ENCODE measurements at places on chromosomes 4 and X.

DNA sequence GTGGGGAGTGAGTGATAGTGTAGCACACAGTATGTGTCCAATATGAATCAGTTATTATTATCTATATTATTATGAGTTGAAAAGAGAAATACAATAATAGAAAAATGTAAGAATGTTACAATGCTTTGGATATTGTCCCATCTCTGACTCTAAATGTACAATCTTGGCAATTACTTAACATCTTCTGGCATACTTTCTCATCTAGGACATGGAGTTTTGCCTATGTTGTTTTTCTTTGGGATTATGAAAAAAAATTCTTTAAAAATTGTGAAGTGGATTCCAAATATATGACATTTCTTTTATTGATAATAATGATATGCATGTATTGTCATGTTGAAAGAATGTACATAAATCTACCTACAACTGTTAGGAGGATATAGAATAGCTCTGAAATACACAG, 84.1 kb downstream of the TBCK start:
- no peak for DNase-seq

- DNase-seq = no peak
Observed at GRCh38 chrX:71216485-71216884, 6.5 kb upstream of the GJB1 start.

- DNase-seq = no peak
Observed at GRCh38 chrX:123580792-123581191, 152.1 kb downstream of the THOC2 start.

DNA sequence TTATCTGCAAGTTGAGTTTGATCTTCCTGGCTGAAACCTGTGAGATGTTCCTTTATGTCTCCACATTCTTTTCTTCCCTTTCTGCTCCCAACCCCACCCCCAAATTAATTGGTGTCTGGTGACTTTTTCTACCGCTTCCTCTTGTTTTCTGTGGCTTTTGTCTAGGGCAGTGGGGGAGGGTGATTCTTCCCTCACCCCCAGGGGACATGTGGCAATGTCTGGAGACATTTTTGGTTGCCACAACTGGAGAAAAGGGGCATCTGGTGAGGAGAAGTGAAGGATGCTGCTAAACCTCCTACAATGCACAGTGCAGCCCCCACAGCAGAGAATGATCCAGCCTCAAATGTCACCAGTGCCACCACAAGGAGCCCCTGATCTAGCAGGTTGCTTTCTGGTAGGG, 152.9 kb downstream of the NHS start:
- peak; percentile 24 for DNase-seq

DNA sequence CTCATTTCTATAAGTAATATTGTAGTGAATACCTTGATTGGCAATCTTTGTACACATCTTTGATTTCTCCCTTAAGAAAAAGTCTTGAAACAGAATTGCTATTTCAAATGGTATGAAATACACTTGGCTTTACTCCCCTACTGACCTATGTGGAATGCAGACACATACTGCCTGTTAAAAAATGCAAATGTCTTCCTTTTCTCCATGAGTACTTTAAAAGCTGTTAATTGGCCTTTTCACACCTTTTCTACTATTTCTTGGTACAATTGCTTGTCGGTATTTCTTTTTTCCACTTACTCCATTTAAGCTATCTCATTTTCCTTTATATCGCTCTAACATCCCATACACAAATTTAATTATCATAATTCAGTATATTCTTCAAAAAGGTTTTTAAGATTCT, 87.2 kb downstream of the FRYL start:
- no peak for DNase-seq

DNA sequence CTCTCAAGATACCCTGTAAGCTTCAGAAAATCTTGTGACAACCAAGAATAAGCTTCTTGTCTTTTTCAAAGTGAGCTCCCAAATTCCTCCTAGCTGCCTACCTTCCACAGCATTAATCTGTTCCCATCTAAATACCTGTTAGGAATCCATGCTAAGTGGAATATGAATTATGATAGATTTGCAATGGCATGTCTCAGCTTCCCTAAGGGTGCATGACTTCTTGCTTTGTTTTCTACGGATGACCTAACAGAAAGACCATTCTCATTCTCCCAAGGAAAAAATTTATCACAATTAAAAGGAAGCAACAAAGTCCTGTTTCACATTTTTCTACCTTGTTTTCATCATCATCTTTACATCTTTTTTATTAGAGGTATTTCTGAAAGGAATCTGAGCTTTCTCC, 532.7 kb downstream of the GRXCR1 start:
- DNase-seq = no peak

- DNase-seq = peak; percentile 63
Observed at GRCh38 chr4:1512738-1513660, 106.8 kb upstream of the NKX1-1 start.

DNA sequence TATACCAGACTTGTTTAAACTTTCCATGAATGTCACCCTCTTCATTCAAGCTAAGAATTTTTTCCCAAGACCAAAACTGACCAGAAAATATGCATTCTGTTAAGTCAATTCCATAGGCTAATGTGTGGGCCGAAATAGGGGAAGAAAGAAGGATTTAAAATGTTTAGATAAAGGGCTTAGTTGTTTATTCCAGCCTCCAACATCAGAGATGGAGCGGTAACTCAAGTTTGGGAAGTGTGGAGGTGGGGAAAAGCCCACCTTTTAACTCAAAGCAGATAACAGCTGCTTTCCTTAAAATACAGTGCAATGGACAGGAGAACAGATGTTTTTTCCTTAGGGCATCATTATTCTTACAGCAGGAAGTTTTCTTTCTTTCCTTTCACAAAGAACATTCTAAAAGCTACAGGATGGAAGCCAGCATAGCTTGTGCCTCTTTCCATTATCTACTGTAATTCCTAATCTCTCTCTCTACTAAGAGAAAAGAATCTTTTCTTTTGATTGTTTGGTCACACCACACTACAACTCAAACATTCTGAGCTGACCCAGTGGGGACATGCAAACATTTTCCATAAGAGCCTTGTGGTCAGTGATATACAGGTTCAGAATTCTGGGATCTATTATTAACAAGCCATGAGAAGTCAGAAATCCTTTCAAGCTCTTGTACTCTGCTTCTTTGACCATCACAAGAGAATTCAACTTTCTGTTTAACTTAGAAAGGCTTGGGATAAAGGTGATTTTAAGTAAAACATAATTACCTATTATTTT, 101.6 kb downstream of the PDE5A start:
- no peak for DNase-seq

- no peak for DNase-seq
Observed at GRCh38 chr4:108884596-108884995, 121.7 kb upstream of the ETNPPL start.

DNA sequence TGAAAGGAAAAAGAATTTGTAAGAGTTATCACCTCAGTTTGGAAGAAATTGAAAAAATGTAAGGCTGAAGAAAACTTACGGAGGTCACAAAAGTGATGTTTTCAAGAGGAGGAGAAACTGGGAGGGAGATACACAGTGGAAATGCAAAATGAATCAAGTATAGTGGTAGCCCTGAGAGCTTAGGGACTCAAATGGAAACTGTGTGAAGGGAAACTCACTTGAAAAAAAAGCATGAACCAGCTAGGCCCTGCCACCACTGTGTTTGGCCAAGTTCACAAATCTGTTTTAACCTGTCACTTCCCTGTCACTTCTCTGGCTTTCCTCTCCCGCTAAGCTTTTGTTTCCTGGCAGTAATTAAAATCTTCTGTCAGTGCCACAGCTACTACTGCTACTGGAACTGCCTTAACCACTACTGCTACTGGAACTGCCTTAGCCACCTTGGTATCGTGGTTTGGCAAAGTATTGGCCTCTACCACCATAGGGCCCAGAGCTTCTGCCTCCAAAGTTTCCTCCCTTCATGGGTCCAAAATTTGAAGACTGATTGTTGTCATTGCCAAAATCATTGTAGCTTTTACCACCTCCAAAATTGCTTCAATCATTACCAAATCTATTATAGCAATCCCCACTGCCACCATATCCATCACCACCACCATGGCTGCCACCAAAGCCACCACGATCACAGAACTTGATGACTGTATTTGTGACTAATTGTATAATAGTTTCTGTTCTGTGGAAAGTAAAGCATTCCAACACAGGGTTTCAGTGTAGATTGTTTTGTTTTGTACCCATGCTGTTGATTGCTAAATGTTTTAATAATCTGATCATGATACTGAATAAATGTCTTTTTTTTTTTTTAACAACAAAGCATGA, 41.5 kb downstream of the SMARCA5 start:
- peak; percentile 14 for DNase-seq

GRCh38 chrX:41621222-41621723, 67.5 kb upstream of the GPR34 start:
- no peak for DNase-seq

DNA sequence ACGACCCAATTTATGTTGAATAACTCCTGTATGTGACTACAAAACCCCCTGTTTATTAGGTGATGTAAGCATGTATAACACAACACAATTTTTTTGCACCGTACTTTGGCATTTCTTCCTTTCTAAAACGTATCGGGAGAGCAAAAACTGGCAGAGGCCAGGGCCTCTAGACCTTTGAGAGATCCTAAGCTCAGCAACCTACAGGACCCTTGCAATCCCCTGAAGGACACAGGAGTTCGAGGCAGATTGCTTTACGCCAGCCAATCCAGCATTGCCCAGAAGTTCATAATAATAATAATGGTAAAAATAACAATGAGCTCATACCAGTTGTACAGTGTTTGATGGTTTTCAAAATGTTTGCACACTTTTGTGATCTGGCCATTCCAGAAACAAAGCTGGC, 7.7 kb downstream of the NKX3-2 start:
- DNase-seq = no peak

DNA sequence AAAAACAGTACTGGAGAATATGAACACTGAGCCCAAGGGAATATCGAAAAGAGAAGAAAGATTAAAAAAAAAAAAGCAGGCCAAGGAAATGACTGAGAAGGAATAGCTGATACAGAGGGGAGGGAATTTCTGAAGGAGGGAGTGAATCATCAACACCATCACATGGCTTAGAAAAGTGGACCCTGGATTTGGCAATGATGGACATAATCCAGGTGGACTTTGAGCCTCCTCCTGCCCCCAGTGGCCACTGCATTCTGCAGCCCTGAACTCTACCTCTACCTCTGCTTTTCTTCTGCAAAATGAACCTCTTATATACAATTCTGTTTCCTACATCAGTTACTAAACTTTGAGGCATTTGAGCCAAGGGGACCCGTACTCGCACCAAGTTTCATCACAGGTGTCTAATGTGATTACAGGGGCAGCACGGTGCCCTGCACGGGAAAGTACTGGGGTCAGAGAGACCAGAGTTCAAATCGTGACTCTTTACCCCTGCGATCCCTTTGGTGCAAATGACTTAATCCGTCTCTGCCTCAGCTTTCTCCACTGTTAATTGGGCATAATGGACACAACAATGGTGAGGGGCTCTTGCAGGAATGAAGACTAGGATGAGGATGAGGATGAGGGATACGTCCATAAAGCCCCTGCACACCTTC, 1.1 kb downstream of the OCIAD2 start:
- no peak for DNase-seq

DNA sequence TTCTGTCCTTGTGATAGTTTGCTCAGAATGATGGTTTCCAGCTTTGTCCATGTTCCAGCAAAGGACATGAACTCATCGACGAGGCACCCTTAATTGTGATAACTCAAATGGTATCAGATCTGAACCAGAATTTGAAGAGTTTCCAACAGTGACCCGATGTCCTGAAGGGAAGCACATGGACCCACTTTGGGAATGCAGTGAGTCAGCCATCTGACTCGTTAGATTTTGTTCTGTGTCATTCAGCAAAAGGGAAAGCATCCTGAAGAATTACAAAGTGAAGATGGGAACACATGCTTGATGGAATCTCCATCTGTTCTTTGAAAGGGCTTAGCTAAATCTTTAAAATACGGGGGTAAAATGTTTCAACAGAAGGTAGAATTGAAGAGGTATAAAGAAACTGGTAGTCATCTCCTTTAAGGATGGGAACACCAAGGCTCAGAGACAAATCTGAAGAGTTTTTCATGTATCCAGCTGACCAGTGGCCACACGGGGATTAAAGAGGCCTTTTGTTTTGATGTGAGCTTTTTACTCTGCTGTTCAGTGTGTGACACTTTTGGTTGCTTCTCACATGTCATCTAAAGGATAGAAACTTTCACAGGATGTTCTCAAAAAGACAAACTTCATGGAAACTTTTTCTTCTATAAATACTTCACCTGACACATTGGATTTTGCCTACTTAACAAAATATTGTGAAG, 393.8 kb downstream of the INPP4B start:
- DNase-seq = no peak

DNA sequence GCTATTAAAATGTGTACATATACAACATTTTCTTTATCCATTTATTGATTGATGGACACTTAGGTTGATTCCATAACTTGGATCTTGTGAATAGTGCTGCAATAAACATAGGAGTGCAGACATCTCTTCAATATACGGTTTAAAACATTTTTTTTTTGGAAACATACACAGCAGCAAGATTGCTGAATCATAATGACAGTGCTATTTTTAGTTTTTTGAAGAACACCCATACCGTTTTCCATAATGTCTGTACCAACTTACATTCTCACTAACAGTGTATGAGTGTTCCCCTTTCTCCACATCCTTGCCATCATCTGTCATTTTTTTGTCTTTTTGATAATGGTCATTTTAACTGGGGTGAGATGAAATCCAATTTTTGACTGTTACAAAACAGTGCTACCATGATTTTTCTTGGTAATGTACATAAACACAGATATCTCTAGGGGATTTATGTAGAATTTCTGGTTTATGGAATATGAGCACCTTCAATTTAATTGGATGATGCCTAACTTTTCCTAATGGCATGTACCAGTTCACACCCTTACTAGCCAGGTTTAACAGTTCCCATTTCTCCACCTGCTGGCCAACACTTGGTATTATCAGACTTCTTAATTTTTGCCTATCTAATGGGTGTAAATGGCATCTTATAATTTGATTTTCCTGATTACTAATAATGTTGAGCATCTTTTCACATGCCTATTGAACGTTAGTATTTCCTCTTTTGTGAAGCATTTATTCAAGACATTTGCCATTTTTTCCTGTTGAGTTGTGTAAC, 21.0 kb upstream of the TMSB15B start:
- DNase-seq = peak; percentile 31

GRCh38 chrX:135484641-135485289, 35.7 kb upstream of the INTS6L start:
- DNase-seq = peak; percentile 33

DNA sequence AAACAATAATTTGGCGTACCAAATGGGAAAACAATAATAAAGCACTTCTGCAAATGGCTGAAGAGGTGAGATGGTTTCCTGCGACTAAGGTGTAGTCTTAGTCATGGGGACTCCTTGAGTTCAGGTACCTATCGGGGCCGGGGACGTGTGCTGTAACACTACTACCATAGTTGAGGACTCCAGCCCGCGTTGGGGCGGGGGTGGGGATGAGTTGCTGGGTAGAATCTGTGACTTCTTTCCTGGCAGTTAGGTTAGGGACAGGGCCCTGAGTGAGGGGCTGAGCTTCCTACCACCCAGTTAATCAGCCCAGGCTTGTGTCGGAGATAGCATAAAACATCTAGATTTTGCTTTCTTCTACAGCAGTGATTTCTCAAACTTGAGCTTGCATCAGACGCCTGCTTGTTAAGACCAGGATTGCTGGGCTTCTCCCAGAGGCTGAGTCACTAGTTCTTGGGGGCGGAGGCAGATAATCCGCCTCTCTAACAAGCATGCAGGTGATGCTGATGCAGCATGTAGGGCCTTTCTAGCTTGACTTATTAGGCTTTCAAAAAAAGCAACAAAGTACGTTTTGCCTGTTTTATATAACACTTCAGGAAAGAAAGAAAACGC, 30.2 kb downstream of the RBBP7 start:
- DNase-seq = no peak

Measured in suppressor macrophage treated with lipopolysaccharide for 4 hours (primary cell).